Stimulated activated naive B cell treated with anti-CD40 and anti-IgM and Interleukin-4, amounts not matched to agents 10 μg/mL and 1 μg/mL and 100 μg/mL, for 72 hours (primary cell): ENCODE measurements at places on chromosomes 11 and 22.

DNA sequence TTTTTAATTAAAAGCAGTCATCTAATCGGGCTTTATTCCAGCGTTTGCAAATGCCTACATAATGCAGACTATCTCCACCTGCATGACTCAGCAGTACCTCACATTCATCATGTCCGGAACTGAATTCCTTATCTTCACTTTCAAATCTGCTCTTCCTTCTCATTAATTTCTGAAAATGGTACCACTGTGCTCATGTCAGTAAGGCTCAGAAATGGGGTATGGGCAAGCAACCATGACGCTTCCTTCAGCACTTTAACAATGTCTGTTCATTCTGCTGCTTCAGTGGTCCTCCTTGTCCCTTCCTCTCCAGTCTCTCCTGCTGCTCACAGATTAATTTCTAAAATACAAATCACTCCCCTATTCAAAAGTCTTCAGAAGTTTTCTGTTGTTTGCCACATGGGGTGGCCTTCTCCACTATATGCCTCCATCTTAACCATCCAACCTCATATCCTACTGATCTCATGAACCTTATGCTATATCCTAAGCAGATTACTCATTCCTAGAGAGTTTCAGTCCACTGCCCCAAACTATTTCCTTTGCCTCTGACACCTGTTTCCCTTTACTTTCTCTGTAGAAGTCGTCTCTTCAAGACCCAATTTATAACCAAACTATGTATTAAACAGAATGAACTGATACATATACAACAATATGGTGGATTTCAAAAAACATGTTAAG, 7.0 kb downstream of the GTF2H1 start:
- peaks cover 40% of the 10 kb centered on the region for H3K4me1 ChIP-seq
- no peak for DNase-seq
- no peaks in the 10 kb centered on the region for H3K27me3 ChIP-seq

GRCh38 chr11:937841-938261, 12.2 kb downstream of the AP2A2 start:
- no peak overlapping the region for H3K27ac ChIP-seq
- peaks cover 31% of the 10 kb centered on the region for H3K4me1 ChIP-seq
- H3K36me3 ChIP-seq, result peaks cover 14% of the 10 kb centered on the region
- H3K4me3 ChIP-seq, result no peak overlapping the region

DNA sequence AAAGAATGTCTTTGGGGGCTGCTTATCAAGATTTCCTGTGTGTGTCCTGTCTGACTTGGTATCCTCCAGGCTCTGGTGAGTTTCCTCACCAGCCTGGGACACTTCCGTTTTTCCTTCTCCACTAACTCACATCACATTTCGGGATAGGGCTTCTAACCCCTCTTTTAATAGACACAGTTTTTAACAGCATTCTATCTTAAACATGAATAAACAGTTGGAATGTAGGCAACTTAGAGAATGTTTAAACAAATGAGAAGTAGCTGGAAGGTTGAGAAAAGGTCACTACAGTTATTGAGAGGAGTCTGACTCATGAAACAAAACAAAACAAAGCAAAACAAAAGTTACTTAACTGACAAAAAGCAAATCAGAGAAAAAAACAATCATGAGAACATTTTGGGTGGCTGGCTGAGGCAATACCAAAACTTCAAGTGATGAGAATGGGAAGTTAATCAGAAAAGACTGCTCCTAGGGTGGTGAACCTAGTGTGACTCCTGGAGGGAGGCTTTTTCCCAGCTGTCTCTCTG, 64.7 kb upstream of the CTSC start:
- H3K36me3 ChIP-seq, result no peaks in the 10 kb centered on the region
- H3K4me3 ChIP-seq, result no peak overlapping the region
- H3K27ac ChIP-seq, result no peak overlapping the region
- H3K4me1 ChIP-seq, result no peaks in the 10 kb centered on the region
- no peak for DNase-seq

DNA sequence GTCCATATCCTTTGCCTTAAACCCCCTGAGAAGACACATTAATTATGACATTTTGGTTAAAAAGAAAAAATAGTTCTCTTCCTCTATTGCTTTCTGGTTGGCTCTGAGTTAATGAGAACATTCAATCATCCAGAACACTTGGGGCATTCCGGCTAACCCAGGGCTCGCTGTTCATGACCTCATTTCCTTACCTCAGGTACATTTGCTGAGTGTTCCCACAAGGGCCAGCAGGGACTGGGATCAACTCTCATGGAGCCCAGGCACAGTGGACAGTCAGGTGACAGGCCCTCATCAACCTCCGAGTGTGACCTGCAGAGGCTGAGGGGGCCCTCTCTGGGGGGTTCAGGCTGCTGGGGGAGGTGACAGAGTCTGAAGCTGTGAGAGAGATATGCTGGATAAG, 98.9 kb downstream of the MYO18B start:
- H3K4me1 ChIP-seq, result no peaks in the 10 kb centered on the region
- no peaks in the 10 kb centered on the region for H3K36me3 ChIP-seq
- peaks cover 22% of the 10 kb centered on the region for H3K27me3 ChIP-seq

- H3K27ac ChIP-seq, result peak overlapping the region; percentile 25
- no peak for DNase-seq
- H3K4me1 ChIP-seq, result peaks cover 20% of the 10 kb centered on the region
- H3K27me3 ChIP-seq, result no peaks in the 10 kb centered on the region
- H3K36me3 ChIP-seq, result peaks cover 18% of the 10 kb centered on the region
Measured at GRCh38 chr11:61082062-61082870, 20.0 kb upstream of the CD5 start.

GRCh38 chr22:27995801-27996528, 76.9 kb upstream of the PITPNB start:
- H3K36me3 ChIP-seq, result no peaks in the 10 kb centered on the region
- no peaks in the 10 kb centered on the region for H3K4me1 ChIP-seq
- H3K4me3 ChIP-seq, result no peak overlapping the region

GRCh38 chr11:1893581-1894359, 2.1 kb upstream of the PRR33 start:
- no peak for DNase-seq
- H3K4me3 ChIP-seq, result peak overlapping the region; percentile 1
- H3K27me3 ChIP-seq, result no peaks in the 10 kb centered on the region

- DNase-seq, result no peak
- no peaks in the 10 kb centered on the region for H3K36me3 ChIP-seq
- no peak overlapping the region for H3K27ac ChIP-seq
- no peak overlapping the region for H3K4me3 ChIP-seq
- H3K27me3 ChIP-seq, result peaks cover 26% of the 10 kb centered on the region
Measured at GRCh38 chr11:46342239-46342638, 5.0 kb upstream of the DGKZ start.

- H3K4me3 ChIP-seq, result no peak overlapping the region
- H3K36me3 ChIP-seq, result no peaks in the 10 kb centered on the region
- no peak overlapping the region for H3K27ac ChIP-seq
- peaks cover 23% of the 10 kb centered on the region for H3K27me3 ChIP-seq
- no peaks in the 10 kb centered on the region for H3K4me1 ChIP-seq
Measured at GRCh38 chr11:71325418-71326327, 73.3 kb upstream of the SHANK2 start.

DNA sequence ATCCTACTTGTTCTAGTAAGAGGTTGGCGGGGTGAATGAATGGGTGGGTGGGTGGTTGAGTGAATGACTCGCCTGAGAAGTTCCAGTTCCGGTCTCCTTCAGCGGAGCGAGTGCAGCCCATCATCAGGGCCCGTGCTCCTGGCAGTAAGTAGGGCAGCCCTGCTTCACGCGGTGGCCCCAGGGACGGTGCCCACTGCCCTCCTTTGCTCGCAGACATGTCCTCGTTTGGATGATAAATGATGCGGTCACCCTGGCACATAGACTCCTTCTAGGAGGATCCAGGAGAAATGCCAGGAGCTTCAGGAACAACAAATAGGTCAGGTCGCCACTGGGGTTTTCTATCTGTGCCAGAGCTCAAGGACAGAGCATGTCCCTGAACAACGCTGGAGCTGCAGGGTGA, 370.8 kb downstream of the CTTN start:
- H3K27me3 ChIP-seq, result peaks cover 22% of the 10 kb centered on the region
- DNase-seq, result no peak
- H3K36me3 ChIP-seq, result no peaks in the 10 kb centered on the region
- no peak overlapping the region for H3K4me3 ChIP-seq
- no peak overlapping the region for H3K27ac ChIP-seq
- H3K4me1 ChIP-seq, result no peaks in the 10 kb centered on the region

DNA sequence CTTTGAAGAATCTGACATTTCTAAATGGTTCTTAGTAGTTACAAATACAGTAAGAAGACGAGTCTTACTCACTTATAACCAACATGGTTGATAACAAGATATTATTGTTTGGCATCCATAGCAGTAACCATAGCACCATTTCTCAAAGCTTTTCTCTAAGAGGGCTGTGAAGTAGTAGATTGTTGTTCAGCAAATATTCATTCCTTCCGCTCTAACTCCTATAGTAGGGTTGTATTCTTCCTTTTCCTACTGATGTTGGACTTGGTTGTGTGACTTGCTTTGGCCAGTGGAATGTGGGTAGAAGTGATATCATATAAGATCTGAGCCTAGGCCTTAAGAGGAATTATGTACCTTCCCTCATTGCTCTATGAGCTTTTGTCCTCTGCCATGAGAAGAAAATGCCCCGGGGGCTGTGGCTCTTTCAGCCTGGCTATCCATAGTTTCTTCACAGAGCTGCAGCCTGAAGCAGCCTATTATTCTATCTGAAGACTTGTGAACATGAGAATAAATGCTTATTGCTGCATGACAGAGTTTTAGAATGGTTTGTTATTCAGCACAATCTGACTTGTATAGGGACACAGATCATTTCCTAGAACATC, 28.9 kb upstream of the ZBED5 start:
- peaks cover 3% of the 10 kb centered on the region for H3K4me1 ChIP-seq
- no peaks in the 10 kb centered on the region for H3K27me3 ChIP-seq
- no peak overlapping the region for H3K4me3 ChIP-seq
- H3K36me3 ChIP-seq, result peaks cover 13% of the 10 kb centered on the region
- H3K27ac ChIP-seq, result no peak overlapping the region

GRCh38 chr11:124394408-124394807, 4.4 kb downstream of the OR8B3 start:
- H3K27me3 ChIP-seq, result peaks cover 7% of the 10 kb centered on the region
- H3K4me3 ChIP-seq, result no peak overlapping the region
- no peaks in the 10 kb centered on the region for H3K4me1 ChIP-seq

DNA sequence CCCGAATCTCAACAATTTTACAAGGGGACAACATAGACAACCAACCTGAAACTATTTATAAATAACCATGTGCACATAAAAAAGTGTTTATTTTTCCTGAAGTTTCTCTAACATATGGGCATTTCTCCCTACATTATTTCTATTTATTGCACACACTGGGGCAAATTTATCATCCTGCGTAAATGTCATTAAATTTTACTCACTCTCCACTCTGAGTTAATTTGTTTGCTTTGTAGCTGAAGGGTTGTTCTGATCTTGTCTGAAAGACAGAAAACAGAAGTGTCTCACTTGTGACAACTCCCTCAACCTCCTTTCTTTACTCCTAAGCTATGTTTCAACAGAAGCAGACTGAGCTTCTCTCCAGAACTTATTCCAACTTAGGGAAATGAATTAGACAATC, 194.2 kb downstream of the HIPK3 start:
- no peak for DNase-seq
- H3K4me3 ChIP-seq, result no peak overlapping the region
- peaks cover 28% of the 10 kb centered on the region for H3K27me3 ChIP-seq
- no peak overlapping the region for H3K27ac ChIP-seq
- no peaks in the 10 kb centered on the region for H3K4me1 ChIP-seq
- H3K36me3 ChIP-seq, result no peaks in the 10 kb centered on the region

GRCh38 chr11:134045799-134046635, 22.9 kb upstream of the JAM3 start:
- no peaks in the 10 kb centered on the region for H3K4me1 ChIP-seq
- H3K36me3 ChIP-seq, result no peaks in the 10 kb centered on the region
- no peak for DNase-seq
- peaks cover 34% of the 10 kb centered on the region for H3K27me3 ChIP-seq

DNA sequence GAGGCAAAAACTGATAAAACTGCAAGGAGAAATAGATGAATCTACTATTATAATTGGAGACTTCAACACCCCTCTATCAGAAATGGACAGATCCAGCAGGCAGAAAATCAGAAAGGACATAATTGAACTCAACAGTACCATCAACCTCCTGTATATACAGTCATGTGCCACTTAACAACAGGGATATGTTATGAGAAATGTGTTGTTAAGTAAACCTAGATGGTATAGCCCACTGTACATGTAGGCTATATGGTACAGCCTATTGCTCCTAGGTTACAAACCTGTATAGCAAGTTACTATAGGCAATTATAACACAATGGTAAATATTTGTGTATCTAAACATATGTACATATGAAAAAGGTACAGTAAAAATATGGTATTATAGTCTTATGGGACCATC, 66.8 kb upstream of the PHF21A start:
- peaks cover 25% of the 10 kb centered on the region for H3K27me3 ChIP-seq
- no peak for DNase-seq
- H3K27ac ChIP-seq, result no peak overlapping the region
- H3K36me3 ChIP-seq, result no peaks in the 10 kb centered on the region

DNA sequence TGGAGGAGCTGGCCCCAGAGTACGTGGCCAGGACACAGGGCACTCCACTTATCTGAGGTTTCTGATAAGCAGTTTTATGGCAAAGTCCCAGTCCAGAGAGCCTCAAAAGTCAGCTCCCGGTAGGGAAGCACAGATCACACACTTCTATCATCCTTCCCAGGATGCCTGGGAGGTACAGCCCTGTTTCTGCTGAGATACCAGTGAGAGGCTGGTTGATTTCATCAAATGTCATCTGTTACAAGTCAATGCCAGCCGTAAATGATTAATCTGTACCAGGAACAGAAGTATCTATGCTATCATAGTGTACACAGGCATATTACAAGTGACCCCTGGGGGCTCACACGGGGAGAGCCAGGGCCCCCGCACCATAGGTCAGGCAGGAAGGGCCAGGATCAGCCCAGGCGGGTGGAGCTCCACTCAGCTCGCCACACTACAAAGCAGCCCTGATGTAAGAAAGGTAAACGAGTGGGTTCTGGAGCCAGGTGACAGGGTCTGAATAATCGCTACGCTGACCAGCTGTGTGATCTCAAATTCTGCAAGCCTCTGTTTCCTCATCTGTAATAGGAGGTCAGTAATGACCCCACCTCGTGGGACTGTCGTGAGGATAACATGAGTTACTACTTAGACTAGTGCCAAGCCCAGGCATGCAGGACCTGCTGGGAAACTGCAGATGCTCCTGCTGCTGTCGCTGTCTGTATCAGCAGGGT, 17.6 kb downstream of the PLA2G6 start:
- no peaks in the 10 kb centered on the region for H3K27me3 ChIP-seq
- H3K27ac ChIP-seq, result peak overlapping the region; percentile 52
- no peak overlapping the region for H3K4me3 ChIP-seq
- H3K4me1 ChIP-seq, result peaks cover 36% of the 10 kb centered on the region

DNA sequence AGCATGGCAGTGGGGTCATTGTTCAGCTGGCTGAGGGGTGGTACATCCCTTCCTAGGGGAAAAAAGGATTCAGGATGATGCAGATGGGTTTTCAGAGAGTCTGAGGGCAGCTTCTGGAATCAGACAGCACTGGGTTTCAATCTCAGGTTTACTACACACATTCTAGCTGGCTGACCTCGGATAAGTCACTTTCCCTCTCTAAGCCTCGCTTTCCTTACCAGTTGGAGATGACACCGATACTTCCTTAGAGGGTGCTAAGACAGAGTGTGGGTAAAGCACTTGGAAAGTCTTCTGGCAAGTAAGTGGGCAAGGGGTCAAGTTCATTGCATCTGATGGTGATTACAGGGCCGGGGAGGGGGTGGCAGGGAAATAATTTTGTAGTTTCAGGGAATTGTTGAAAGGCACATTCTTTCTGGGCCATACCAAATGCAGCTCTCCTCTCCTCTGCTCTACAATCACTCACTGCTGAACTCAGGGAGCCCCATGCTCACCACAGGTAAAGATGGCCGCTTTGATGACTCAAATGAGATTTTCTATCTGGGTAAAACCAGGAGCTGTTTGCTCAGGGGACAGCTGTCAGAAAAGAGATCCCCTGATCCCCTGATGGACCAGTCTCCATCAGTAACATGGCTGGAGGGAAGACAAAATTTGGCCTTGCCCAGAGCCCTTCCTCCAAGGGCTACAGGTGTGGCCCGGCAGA, 6.5 kb upstream of the MIAT start:
- H3K36me3 ChIP-seq, result no peaks in the 10 kb centered on the region
- H3K4me1 ChIP-seq, result peaks cover 2% of the 10 kb centered on the region
- H3K27ac ChIP-seq, result no peak overlapping the region
- DNase-seq, result no peak
